RPMI7951 (cell line): ENCODE measurements at places on chromosomes 7 and 10.
A peak's percentile ranks its signal among the peaks of the same experiment; 100 is the strongest.

DNA sequence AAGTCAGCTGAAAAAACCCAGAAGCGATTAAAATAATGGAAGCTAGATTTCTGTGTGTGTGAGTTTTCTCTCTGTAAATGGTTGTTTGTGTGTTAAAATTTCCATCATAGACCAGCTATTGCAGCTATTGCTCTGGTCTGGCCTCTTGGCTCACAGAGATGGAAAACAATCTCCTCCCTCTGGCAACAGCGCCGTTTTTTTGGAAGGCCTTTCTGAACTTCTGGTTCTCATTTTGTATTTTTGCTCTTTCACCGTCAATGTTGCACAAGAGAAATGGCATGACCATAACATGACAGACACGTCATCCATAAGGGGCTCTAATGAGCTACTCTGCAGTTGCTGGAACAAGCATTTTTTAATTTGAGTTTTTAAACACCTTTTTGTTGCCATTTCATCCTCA, 91.0 kb downstream of the CUBN start:
- peak; percentile 81 for DNase-seq

- DNase-seq = no peak
These were observed 42.1 kb downstream of the GSDME start for GRCh38 chr7:24715171-24715570.

GRCh38 chr7:150856303-150857275, 4.3 kb downstream of the AOC1 start:
- DNase-seq = no peak

DNA sequence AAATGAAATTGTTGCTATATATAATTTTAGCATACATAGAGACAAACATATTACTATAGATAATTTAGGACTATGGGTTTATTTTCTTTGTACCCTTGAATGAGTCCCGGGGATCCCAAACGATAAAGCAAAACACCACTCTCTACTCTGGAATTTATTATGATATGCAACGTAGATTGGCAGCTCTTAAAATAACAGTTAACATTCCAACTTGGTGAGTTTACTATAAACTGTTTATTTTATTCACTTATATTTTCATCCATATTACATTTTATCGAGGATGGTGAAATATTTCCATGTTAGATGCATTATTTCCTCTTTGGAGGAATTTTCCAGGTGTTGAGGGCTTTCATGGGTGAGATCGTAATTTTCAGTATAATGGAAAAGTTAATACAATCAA, 138.7 kb upstream of the DGKB start:
- no peak for DNase-seq

DNA sequence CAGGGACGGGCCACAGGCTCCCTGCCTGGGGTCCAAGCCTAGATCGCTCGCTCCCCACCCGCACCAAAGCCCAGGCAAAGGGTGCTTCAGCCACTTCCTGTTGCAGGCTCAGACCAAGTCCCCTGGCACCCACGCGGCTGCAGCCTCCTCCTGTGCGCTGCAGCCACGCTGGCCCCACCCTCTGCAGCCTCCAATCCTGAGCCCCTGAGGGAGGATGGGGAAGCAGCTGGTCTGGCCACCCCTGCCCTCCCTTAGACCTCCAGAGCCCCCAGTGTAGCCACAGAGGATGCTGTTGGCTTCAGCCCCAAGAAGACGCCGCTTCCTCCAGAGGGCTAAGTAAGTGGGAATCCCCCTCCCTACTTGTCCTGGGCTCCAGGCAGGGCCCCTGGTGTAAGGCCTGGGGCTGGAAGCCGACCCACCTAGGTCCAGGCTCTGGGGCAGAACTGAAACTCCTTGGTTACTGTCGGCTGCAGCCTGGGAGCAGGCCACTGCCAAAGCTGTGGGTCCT, 9.4 kb downstream of the LIMK1 start:
- DNase-seq = peak; percentile 64

DNA sequence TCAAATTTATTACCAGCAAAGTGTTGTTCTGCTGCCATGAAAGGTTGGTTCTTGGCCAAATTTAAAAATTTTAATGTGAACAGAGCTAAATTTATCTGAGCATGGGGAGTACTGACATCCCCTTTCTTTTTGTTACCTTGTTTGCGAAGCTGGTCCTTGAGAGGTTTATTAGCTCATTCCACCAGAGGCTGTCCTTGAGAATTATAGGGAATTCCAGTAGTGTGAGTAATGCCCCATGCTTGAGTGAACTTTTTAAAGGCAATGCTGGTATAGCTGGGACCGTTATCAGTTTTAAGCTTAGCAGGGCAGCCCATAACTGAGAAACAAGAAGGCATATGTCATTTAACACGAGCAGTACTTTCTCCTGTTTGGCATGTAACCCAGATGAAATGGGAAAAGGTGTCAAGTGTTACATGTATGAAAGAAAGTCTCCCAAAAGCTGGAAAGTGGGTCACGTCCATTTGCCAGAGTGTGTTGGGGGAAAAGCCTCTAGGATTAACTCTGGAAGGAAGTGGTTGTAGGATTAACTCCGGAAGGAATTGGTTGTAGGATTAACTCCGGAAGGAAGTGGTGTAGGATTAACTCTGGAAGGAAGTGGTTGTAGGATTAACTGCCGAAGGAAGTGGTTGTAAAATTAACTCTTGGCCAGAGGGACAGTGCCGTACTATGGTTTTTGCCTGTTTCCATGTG, 37.3 kb upstream of the AKR1C2 start:
- peak; percentile 71 for DNase-seq

DNA sequence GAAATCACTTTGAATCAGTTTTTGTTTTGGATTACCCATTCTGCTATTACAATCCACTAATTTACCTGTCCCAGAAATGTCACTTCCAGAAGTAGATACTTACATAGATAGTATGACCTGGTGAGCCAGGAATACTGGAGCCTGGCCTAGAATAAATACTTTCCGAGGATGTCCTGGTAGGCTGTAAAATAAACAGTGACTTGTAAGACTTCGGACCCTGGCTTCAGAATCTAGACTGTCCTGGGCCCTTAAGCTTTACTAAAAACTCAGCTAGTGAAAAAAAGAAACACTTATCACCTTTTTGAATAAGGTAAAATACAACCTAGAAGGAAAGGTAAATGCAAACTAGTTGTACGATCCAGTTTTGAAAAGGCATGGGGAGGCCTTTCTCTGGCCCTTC, 69.5 kb upstream of the AFAP1L2 start:
- no peak for DNase-seq

GRCh38 chr10:125149036-125149679, 11.2 kb downstream of the CTBP2 start:
- peak; percentile 44 for DNase-seq

- DNase-seq = no peak
These were observed 171.9 kb downstream of the PRKG1 start for GRCh38 chr10:51246156-51246555.

DNA sequence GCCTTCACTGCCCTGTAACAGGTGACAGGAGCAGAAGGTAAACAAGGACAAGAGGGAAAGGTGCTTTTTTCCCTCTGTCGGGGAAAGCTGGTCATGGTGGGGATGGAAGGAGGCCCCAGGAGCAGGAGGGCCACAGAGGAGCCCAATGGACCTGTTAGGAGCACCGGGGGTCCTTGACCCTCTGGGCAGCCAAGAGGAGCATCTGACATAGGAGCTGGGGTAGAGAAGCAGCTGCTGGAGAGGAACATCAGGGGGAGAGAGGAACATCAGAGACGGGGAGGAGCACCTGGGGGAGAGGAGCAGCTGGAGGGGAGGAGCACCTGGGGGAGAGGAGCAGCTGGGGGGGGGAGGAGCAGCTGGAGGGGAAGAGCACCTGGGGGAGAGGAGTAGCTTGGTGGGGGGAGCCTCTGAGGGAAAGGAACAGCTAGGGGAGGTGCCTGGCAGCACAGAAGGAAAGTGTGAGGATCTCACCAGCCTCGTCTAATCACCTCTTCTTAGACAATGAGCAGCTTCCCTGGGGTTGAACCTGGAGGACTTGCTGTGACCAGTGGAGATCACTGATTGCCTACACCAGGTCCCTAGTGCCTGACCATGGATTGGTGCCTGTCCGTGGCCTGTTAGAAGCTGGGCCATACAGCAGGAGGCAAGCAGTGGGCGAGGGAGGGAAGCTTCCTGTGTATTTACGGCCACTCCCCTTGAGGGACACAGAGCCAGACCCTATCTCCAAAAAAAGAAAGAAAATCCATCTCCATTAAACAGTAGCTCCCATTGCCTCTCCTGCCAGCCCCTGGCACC, 37.6 kb downstream of the JAKMIP3 start:
- no peak for DNase-seq

- DNase-seq = no peak
These were observed 105.0 kb downstream of the DLG5 start for GRCh38 chr10:77821551-77821950.

DNA sequence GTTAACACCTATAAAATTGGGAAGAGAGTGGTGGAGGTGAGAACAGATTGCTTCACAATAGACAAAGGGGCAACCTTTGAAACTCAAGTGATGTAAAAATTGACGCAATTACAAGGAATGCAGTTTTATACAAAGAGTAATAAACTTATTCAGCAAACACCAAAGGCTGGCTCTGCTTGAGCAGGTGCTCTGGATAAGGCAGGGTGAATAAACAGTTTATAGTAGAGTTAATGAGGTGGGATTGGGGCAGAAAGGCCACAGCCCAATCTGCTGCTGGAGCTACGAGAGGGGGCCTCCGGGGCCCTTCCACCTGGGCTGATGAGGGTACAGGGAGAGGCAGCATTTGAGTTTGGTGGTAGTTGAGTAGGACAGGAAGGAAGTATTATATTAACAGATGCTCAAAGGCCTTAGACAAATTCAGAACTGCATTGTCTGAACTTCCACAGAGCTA, 6.0 kb downstream of the MUC12 start:
- no peak for DNase-seq

- no peak for DNase-seq
These were observed 4.7 kb upstream of the CCNJ start for GRCh38 chr10:96038476-96039387.

DNA sequence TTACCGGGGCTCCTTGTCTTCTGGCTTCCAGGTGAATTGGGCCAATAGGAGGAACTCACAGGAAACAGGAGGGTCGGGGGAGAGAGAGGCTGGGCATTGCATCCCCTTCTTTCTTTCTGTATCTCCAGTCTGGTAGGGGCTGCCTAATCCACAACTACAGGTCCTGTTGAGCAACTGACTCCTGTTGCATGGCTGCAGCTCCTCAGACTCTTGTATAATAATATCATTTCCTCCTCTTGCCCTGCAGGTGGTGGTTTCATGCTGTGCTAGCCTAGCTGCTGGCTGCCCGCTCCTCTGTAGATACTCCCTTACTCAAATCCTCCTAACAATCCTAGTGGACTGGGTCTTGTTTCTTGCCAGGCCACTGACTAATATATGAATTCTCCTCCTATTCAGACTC, 276.5 kb upstream of the SMIM30 start:
- no peak for DNase-seq

DNA sequence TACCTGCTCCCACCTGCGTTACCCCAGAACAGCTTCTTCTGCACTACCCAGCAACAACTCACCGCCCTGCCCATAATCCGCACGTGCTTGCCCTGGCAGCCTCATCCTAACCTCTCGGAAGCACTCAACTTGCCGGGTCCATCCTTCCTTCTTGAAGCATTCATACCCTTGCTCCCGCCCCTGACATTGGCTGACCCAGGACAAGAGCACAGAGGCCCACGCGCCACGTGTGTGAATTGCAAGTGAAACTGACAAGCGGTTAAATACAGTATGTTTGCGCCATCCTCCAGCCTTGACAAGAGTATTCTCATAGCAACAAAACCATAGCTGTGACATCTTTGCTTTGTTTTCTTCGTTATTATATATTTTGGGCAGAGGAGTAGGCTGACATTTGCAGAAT, 10.9 kb upstream of the OCM start:
- DNase-seq = no peak

GRCh38 chr10:110006358-110007160, 1.2 kb upstream of the ADD3 start:
- peak; percentile 54 for DNase-seq

- no peak for DNase-seq
These were observed 134.2 kb upstream of the GJD4 start for GRCh38 chr10:35470925-35471315.

DNA sequence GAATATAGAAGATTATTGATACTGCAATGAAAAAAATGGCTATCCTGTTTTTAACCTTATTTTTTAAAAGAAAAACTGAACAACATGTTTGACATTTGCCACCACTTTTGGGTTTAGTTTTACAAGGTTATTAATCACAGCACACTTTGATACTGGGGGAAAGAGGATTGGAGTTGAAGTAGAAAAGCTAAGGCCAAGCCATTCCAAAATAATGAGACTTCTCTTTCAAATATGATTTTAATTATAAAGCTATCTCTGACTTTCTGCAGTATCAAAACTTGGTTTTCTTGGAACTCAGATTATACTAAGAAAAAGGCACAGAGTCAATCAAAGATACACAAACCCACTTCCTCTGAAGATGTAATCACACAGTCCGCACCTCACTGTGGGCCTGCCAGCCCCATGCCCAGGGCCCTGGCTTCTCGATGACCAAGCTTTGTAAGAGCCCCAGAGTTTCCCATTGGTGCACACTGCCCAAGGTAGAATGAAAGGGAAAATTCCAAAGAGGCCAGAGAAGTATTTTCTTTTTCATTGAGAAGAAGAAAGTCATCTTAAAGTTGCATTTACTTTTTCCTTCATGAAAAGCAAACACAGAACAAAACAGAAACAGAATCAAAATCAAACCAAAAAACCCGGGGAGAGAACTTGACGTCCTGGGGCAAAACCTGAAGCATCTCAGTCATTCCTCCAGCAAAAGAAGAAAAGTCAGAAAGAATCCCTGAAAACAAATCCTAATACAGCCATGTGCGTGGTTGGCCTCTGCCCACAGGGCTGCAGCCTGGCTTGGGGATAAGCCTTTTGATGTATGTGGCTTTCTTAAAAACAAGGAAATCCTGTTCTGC, 187.7 kb upstream of the KLF6 start:
- DNase-seq = peak; percentile 50

- peak; percentile 50 for DNase-seq
These were observed 903 bp upstream of the KCNMA1 start for GRCh38 chr10:77638321-77639101.

DNA sequence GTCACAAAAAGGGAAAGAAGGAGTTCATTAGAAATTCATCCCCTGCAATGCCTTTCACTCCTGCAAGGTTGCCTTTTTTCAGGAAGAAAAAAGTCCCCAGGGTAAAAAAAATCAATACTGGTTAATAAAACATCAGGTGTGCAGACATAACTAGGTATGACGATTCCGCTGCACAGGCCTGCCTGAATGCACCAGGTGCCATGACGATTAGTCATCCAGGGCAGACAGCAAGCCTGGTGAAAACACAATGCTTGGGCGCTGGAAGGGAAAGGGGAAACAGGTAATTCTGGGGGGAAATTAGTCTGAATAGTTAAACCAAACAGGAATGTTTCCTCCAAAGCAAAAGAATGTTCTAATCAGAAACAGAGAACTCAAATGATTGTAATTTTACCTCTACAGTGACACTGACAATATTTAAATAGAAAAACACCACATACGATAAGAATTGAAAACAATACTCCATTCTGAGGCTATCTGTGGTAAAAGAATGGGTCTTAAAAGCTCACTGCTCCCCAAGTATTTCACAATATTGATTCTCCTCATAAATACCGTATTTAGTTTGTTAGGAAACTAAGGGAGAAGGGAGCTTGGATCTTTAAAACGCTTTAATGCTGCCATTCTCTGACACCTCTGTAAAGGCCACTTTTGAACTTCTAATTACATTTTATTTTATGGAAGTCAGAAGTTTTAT, 45.2 kb downstream of the VPS41 start:
- no peak for DNase-seq

- peak; percentile 55 for DNase-seq
These were observed 224.8 kb downstream of the FGFR2 start for GRCh38 chr10:121373411-121373810.

GRCh38 chr7:70047891-70048448, 449.7 kb downstream of the AUTS2 start:
- no peak for DNase-seq

- no peak for DNase-seq
These were observed 906 bp downstream of the CDK1 start for GRCh38 chr10:60778971-60779796.
